ENCODE measurements at places on chromosomes 5 and 9.

- no peak for DNase-seq
These were observed 1.8 kb downstream of the SQSTM1 start for GRCh38 chr5:179822444-179822990.

- DNase-seq, result no peak
These were observed 109.8 kb upstream of the DAP start for GRCh38 chr5:10870791-10871190.

DNA sequence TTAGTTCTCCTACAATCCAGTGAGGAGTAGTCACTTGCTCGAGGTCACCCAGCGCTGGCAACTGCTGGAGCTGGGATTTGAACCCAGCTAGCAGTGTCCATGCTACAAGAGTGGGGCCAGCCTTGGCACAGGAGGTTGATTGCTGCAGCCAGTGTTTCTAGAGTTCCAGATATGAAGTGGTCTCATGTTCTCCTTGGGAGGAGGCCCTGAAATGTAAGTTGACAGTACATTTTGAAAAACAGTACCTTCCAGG is 802 bp downstream of the CCDC107 start:
- no peak for DNase-seq

DNA sequence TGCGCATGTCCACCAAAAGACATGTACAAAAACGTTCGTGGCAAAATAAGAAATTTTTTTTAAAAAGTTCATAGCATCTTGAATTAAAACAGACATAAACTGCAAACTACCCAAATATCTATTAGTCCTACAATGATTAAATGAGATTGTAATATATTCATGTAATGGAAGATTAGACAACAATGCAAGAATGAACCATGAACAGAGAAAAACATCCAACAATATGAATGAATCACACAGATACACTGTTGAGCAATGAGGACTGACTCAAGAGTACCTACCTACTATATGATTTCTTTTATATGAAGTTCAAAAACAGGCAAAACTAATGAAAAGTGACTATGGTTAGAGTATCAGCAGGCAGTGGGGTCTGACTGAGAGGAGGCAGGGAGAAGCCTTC is 17.9 kb upstream of the CTNNAL1 start:
- no peak for DNase-seq

DNA sequence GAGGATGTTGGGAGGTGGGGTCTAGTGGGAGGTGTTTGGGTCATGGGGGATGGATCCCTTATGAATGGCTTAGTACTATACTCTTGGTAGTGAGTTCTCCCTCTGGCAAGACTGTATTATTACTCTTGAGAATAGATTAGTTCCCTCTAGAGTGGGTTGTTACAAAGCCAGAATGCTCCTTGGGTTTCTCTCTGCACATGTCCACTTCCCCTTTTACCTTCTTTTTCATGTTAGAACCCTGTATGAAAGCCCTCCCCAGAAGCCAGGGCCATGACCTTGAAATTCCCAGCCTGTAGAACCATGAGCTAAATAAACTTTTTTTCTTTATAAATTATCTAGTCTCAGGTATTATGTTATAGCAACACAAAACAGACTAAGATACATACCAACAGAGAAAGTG is 31.1 kb downstream of the SLC24A2 start:
- DNase-seq, result no peak

DNA sequence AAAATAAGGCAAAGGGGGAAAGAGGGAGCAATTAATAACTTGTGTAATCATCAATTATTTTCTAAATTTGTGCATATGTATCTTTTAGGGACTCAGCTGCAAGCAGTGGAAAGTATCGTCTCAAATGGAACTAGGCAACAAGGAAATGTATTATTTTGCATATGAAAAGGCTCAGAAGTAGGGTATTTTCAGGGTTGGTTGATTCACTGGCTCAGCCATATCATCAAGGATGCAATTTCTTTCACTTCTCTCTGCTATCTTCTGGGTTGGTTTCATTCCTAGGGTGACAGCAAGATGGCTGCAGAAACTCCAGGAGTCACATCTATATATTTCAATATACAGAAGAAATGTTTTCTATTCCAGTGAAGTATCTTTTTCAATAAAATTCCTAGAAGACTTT is 509.8 kb downstream of the DMAC1 start:
- DNase-seq, result no peak

- DNase-seq, result no peak
These were observed 83.6 kb downstream of the ENC1 start for GRCh38 chr5:74556631-74557595.

DNA sequence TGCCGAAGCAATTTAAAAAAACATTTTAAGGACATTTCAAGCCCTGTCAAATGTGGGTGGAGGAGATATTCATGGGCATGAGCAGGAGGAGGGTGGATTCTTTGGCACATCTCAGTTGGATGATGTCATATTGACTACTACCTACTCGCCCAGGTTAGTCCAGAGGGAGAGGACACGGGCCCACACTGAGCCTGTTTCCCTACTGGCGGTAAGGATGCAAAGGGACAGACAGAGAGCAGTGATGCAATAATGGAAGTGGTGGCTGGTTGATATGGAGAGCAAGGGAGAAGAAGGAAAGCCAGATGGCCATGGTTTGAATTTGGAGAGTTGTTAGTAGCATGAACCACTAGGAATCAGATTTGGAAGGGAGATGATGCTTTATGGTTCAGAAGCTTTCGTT is 34.1 kb upstream of the PDE8B start:
- no peak for DNase-seq

GRCh38 chr9:87275047-87275725 is 222.5 kb upstream of the DAPK1 start:
- DNase-seq, result no peak

GRCh38 chr5:6395621-6396020 is 17.3 kb upstream of the MED10 start:
- DNase-seq, result no peak

DNA sequence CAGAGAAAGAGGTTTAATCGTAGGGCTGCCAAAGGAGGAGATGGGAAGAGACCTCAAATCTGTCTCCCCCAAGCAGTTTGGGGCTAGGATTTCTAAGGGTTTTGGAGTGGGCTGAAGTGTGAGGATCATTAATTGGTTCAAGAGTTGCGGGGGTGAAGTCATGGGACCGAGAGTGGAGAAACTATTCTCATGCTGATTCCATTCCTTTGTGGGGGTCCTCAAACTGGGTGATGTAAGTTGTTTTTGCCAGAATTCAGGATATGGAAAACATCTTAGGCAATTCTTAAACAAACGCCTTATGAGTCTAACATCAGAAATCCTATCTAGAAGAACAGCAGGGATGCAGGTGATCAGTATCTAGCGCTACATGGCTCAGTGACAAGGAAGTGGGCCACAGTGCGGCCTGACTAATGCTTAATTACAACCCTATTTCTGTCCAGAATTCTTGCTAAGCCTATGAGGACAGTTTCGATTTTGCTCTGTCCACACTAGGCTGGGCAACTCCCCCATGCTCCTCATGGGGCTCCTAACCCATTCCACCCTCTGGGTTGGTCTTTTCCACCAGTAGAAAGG is 27.7 kb upstream of the TRIO start:
- no peak for DNase-seq

- no peak for DNase-seq
These were observed 69.3 kb downstream of the PAX5 start for GRCh38 chr9:36964791-36965190.

DNA sequence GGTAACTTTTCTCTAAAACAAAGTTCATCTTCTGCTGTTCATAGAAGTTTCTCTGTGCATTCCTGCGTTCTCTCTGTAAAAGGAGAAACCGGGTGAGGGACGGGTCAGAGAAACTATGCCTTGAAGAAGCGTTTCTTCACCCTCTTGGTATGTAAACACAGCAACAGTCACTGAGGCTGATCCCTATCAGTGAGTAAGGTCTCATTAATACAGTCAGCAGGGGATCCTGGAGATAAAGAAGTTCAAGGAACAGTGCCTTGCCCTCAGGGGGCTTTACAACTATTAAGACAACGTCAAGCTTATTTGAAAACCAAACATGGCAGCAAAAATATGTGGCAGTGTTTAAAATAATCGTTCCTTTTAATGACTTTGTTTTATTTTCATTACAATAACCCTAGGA is 202.9 kb upstream of the IL12B start:
- DNase-seq, result no peak

GRCh38 chr5:137320056-137321045 is 178.8 kb downstream of the SPOCK1 start:
- DNase-seq, result no peak

GRCh38 chr5:56078278-56079156 is 83.8 kb upstream of the IL6ST start:
- DNase-seq, result no peak

DNA sequence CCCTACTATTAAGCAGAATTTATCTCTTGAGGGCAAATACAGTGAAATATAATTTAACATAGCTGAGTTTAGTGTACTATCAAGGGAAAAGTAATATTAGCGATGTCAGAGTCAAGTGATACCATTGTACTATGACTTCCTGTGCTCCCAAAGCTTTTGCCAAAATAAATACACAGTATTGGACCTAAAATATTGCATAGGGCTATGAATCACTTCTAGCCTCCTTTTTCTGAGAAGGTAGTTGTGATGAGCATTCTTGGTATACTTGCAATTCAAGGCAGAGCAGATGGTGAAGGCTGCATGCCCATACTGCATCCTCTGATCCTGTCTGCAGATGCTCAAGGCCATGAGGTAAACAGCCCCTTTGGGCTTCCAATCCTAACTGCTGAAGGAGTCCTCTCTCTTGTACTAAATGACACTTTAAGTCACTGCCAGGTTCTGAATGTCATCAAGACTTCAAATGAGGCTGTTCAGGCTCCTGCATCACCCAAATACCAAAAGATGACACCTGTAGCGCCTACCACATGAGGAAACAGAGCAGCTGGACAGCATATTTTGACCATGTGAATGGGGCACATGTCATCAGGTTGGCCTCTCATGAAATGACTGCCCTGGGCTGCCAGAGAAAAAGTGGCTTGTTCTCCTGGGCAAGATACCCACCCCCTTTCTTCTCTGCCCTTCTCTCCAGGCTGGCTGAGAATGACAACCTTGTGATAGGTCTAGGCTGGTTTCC is 29.7 kb upstream of the PPP2CA start:
- no peak for DNase-seq

DNA sequence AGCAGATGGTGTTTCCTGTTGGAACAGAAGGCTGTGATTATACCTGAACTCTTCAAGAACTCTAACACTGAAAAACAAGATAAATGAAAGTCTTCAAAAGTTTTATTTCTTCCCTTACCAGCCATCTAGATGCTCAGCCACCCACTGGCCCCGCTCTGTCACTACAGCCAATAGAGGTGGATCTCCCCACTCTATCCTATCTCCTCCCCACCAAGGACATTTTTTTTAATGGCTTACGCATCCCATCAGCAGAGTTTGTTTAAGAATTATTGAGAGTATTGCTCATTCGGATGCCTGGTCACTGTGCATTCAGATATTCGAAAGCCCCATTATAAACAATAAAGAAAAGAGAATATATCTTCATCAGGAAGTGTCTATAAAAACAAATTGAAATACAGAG is 159.4 kb downstream of the RASEF start:
- DNase-seq, result no peak

GRCh38 chr9:5665059-5665458 is 36.2 kb downstream of the RIC1 start:
- no peak for DNase-seq

DNA sequence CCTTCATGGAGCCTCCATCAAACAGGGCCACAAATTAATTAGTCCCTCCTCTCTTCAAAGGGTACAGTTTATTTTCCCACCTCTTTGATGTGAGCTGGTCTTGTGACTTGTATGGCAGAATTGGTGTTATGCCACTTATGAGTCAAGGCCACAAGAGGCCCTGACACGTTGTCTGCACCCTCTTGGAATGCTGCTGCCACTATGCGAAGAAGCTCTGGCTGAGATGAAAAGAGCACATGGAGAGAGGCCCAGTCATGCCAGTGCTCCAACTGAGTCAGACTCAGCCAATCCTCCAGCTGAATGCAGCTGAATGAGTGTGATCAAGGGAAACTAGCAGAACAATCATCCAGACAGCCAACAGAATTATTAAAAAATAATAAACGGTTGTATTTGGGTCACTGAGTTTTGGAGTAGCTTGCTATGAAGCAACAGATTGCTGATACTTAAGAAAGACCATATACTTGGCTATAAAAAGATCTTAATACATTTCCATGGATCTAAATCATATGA is 128.3 kb downstream of the MARCHF11 start:
- no peak for DNase-seq

Measured in activated T-cell treated with anti-CD3 and anti-CD28 coated beads, Interleukin-2, amount 50 U/mL, for 4 hours (primary cell).